ENCODE measurements at places on chromosomes 4 and X.

DNA sequence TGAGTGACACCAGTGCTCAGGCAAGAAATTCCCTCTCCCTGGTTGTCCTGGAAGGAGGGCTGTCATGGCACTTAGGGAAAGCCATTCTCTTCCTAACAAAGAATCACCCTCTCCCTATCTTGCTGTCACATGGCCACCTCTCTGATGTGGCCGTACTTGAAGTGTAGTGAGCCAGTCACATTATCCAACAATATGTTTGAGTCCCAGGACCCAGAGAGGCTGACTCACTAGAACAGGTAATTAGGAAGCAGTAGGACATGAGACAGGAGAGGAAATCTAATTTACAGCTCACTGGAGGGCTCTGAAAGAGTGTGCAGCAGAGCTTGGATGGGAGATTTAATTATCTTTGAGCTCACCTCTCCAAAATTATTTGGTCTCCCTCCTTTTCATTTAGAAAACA is 299.1 kb downstream of the ARHGAP24 start:
- DNase-seq = no peak

DNA sequence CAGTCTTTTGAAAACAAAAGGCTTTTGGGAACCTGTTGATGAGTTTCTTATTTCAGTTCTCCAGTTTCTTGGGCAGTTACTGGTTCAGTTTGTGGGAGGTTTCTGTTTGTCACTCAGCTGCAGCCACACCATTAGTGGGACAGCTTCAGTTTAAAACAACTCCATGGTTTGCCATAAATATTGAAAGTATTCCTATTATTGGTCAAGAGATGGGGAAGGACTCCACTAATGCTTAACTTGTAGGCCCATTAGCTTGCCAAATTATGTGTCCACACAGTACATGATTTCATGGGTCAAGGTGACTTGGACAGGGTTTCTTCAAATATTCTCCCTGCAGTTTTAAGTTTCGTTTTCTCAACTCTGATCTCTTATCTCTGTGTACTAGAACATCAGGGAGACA is 15.5 kb upstream of the ASIC5 start:
- DNase-seq = no peak

GRCh38 chr4:108160741-108161352 is 7.9 kb downstream of the LEF1 start:
- DNase-seq = no peak

- no peak for DNase-seq
Measured at GRCh38 chr4:156547891-156548290, 423.7 kb downstream of the PDGFC start.

DNA sequence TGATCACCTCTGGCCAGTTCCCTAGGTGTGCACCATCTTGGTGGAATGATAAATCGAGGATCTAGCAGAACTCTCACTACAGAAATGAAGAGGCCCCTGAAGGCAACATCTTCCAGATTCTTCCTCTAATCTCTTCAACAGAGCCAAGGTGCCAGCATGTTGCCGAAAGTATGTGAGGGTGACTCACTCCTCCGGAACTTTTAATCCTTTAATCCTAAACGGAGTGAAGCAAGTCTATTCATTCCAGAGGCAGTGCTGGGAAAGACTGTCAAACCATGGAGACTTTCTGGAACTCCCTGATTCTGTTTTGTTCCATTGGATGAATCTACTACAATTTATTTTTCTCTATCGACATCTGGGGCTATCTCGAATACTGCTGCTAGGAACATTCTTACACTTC is 68.7 kb downstream of the SUPT20HL2 start:
- DNase-seq = no peak

DNA sequence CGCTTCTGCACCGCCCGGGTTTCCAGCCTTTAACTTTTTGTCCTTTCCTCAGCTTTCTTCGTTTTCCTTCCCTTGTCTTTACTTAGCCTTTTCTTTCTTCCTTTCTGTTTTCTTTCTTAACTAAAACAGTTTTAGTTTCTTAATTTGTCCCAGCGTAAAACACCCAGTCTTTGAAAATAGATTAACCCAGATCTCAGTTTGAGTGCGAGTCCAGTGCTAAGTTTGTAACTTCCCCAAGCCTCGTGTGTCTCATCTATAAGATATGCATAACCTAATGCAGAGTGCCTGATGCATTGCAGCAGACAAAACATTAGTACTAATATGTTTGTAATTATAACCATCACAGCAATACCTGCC is 460 bp upstream of the GEMIN8 start:
- no peak for DNase-seq

DNA sequence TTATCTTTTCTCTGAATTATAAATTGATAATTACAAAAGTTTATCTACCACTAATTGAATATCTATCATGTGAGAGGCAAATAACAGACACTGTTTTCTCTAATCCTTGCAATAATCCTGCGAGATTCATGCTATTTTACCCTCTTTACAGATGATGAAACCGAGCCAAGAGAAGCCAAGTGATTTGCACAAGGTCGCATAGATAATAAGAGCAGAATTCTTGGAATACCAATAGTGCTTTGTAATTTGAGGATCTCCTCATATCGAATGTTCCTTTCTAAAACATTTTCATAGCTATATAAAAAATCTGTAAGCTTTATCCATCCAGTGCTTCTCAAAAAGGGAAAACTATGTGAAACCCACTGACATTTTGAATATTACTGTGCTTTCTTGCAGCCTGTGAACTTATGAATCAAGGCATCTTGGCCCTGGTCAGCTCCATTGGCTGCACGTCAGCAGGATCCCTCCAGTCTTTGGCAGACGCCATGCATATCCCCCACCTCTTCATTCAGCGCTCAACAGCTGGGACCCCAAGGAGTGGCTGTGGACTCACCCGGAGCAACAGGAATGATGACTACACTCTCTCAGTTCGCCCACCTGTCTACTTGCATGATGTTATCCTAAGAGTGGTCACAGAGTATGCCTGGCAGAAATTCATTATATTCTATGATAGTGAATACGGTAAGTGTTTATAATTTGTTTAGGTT is 743.8 kb upstream of the ATOH1 start:
- no peak for DNase-seq

- no peak for DNase-seq
Measured at GRCh38 chrX:28552322-28552721, 34.9 kb upstream of the IL1RAPL1 start.

DNA sequence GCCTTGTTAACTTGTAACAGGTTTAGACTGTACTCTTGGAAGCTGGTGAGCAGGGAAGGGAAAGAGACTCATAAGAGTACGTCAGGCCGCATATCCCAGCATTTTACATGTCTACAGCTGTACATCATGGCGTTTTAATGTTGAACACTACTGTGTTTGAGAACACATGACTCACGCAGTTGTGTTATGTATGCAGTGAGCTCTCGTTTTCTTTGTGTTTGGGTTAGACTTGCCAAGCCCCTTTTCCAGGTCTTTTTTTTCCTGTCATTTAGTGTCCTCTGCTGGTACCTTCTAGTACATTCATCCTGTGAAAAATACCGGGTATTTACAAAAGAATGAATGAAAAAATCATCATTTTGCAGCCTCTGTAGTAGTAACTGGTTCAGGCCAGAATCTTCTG is 35.3 kb downstream of the SMS start:
- no peak for DNase-seq

GRCh38 chrX:44971674-44972073 is 98.7 kb downstream of the KDM6A start:
- no peak for DNase-seq

DNA sequence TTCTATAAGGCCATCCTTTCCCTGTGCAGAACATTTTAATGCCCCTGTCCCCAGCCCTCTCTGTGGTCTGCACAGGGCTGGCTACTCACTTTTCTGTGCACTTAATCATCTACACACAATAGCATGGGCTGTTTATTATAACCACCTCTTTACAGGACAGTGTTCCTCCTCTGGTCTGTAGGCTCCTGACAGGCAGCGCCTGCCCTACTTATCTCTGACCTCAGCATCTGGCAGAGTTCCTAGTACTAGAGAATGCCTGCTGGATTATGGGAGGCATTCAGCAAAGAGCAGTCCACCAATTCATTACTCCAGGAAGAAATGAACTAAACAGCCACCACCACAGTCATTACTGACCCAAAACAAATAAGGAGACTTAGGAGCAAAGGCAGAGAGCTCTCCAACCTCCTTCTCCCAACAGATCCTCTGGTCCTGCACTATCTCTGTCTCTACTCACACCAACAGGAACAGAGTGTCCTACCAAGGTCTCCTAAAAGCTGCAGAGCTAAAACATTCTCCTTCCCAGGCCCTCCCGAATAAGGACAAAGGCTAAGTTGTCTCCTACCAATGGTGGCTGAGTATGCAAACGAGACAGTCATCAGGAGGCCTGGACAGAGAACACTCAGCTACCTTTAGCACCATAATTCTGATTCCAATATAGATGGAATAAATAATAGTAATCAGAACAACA is 279.2 kb downstream of the QDPR start:
- no peak for DNase-seq

- DNase-seq = no peak
Measured at GRCh38 chr4:2799224-2799911, 6.5 kb downstream of the SH3BP2 start.

GRCh38 chr4:36243355-36244256 is 708 bp downstream of the ARAP2 start:
- DNase-seq = peak; percentile 36

- DNase-seq = no peak
Measured at GRCh38 chr4:159484864-159485263, 382.0 kb downstream of the RAPGEF2 start.

DNA sequence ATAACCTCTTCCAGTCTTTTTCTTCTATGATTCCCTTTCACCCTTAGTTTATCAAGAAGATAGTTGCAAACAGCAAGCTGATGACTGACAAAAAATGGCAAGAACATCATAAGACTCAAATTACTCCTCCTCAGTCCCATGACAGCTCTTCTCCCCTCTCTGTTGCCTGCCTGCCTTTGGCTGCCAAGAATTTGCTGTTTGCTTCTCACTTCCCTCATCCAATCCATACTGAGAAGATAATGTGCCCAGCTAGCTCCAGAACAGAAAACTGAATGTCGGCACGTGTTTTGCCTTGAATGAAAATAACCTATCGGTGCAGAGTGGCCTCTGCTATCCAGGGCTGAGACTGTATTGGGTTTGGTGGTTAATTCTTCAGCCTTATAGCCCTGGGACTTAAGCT is 192.1 kb downstream of the PPARGC1A start:
- no peak for DNase-seq

GRCh38 chrX:22559506-22559905 is 286.8 kb downstream of the CBLL2 start:
- no peak for DNase-seq

GRCh38 chrX:1824855-1825254 is 210.0 kb downstream of the ASMT start:
- no peak for DNase-seq

GRCh38 chr4:8856835-8857621 is 14.6 kb downstream of the HMX1 start:
- no peak for DNase-seq

DNA sequence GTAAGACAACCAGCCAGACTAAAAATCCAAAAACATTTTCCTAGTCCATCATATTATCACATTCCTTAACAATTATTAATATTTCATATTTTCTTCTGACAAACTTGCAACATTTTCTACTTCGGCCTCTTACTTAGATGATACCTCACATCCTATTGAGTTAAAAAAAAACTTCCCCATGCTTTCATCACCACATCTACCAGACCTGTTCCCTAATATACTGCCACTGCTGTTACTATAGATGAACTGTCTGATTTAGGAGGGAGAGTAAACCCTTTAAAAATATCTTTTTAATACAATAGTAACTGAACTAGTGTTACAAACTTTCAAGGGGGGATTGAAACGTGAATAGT is 1.5 kb downstream of the FAM200B start:
- no peak for DNase-seq

GRCh38 chr4:120869613-120870278 is 52.8 kb downstream of the PRDM5 start:
- DNase-seq = no peak

GRCh38 chr4:180253419-180253818 is 1989.8 kb upstream of the TENM3 start:
- no peak for DNase-seq

DNA sequence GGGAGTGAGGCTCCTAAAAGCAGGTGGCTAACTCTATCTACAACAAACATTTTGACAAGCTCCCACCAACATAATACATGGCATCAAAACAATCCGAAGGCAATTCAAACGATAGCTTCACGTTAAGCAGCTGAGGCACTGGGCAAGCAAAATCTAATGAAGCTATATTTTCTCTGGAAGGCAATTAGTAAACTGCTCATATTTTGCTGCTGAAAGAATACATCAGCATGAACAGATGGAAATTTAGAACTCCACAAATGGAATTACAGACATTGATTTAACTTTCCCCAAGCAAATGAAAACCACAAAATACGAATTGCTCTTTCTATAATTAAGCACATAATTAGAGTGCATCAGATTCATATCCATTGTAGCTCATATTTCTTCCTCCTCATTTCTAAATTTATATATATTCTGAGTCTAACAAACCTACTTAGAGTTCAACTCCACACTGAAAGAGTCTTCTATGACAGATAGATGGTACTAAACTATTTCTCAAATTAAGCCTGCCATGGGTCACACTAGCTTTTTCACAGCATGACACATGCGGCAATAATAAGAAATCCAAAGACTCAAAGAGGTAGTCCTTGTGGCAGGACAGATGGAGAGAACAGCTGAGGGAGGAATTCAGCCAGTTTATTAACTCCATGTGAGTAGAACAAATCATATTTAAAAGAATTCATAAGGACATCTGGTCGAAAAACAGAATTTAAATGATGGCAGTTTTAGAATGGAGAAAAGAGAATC is 305.4 kb downstream of the MAPK10 start:
- no peak for DNase-seq

DNA sequence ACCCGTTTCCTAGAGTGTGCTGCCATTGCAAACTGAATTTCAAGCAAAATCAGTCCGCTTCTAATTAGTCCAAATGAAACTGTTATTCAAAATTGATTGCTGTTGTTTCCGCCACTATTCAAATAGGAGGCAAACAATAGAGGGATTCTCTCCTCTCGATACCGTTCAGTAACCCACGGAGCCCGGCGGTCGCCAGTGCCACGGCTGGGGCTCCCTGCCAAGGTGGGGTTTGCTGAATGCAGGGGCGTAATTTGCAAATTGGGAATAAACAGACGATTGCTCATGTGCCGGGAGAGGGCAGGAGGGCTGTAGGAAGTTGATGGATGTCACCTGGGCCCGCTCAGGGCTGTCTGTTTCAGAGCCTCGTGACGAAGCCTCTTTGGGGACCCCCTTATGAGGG is 8.8 kb downstream of the ADRA2C start:
- no peak for DNase-seq

DNA sequence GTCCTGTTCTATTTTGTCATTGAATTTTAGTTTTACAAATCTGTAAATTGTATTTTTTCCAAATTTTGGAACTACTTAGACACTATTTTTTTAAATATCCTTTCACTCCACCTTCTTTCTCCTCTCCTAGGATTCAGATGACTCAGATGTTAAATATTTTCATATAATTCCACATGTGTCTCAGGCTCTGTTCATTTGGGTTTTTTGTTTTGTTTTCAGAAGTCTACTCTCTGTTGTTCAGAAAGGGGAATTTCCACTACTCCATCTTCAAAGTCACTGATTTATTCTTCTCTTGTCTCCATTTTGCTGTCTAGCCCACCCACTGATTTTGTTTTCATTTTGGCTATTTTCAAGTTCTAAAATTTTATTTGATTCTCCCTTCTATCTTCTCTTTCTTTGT is 264.0 kb upstream of the SLIT2 start:
- no peak for DNase-seq
